ENCODE measurements at places on chromosomes 3 and 15. TPM values are rescaled to one million over a fixed set of nuclear protein-coding genes. Genes with fewer than 3 reads are reported as not detected.

- DNase-seq = no peak
Measured at GRCh38 chr15:72154316-72154715, 36.1 kb downstream of the SENP8 start.

GRCh38 chr3:58398669-58399333 is 34.8 kb downstream of the PDHB start:
- DNase-seq = no peak

- no peak for DNase-seq
Measured at GRCh38 chr3:169348929-169349621, 314.4 kb downstream of the MECOM start.

GRCh38 chr3:197508051-197508451 is 47.7 kb downstream of the BDH1 start:
- no peak for DNase-seq

DNA sequence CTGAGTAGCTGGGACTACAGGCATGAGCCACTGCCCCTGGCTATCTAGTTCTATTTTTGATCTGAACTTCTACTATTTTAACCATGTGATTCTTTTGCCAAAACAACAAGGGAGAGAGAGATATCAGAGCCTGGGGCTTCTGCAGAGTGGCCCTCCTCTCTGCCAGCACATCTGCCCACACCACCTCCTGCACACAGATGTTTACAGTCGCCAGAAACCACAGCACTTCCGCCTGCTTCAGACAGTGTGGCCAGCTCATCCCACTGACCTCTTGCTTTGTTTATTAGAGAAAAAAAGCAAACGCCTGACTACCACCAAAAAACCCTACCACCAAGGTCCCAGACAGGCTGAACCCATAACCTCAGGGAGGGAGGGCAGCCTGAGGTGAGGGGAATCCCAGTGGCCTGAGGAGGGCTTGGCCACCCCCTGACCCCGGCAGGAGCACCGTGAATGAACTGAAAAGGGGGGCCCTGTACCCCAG is 85.9 kb upstream of the ABHD2 start:
- DNase-seq = no peak

DNA sequence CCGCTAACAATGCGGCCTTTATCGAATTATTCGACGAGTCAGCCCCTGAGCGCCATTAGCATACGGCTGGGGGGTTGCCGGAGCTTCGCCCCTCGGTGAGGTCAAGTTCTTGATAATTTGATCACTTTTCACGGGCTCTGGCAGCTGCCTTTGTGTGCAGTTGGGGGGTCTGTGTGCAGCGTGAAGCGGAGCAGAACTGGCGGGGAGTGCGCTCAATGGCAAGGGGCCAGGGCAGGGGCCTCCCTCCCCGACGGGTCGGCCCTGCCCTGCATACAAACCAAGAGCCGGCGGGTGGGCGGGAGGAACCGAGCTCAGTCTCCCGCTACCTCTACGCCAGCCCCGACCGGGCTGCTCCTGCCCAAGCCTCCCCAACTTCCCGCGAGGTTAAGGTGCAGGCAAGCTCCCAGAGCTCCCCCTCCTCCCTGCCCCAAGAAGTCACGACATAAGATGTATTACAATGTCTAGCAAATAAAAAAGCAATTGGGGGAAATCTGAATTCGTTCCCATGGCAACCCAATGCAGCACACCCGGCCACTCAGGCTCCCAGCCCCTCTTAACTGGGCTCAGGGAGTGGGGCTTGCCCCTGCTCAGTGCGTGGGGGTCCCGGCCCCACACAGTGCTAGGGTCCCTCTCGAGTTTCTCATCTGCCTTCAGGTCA is 34.1 kb upstream of the POLG start:
- no peak for DNase-seq

GRCh38 chr3:131387796-131388489 is 6.4 kb downstream of the NUDT16 start:
- no peak for DNase-seq

GRCh38 chr15:69302929-69303328 is 4.2 kb downstream of the PAQR5 start:
- DNase-seq = no peak

- DNase-seq = no peak
Measured at GRCh38 chr3:96416549-96417255, 397.7 kb upstream of the EPHA6 start.

DNA sequence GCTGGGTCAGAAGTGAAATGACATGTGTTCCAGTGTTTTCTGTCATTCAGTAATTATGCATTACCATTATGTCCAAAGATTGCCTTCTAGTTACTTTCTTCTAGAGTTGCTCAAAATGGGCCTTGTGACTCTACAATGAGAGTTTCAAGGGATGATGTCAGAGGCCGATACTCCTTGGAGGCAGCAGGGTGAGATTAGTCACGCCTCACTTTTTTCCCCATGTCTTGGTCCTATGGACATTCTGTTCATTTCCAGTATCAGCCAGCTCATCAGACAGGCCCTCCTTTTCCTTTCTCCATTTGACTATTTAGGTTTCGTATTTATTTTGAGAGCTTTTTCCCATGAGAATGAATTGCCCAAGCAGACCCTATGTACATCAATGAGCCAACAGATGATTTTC is 17.5 kb downstream of the VGLL3 start:
- DNase-seq = no peak

- DNase-seq = no peak
Measured at GRCh38 chr3:47370887-47371697, 9.7 kb upstream of the PTPN23 start.

GRCh38 chr3:129295286-129295685 is 16.6 kb downstream of the HMCES start:
- no peak for DNase-seq

DNA sequence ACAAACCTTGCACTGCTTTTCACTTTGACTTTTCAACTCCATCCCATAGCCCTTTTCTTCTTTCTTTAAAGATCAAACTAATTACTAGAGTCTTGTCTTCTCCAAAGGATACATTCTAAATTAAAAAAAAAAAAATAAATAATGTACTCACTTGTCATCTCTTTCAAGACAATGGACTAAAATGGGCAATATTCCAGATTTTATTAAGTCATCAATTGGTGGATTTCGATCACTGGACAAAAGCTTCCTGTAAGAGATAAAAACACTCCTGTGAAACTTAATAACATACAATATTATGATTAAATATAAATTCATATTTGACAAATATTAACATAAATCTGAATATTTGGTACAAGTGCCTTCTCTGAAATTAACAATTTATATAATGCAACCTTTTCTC is 34.1 kb downstream of the KPNA4 start:
- DNase-seq = no peak

- DNase-seq = no peak
Measured at GRCh38 chr15:48553559-48553958, 92.0 kb downstream of the FBN1 start.

DNA sequence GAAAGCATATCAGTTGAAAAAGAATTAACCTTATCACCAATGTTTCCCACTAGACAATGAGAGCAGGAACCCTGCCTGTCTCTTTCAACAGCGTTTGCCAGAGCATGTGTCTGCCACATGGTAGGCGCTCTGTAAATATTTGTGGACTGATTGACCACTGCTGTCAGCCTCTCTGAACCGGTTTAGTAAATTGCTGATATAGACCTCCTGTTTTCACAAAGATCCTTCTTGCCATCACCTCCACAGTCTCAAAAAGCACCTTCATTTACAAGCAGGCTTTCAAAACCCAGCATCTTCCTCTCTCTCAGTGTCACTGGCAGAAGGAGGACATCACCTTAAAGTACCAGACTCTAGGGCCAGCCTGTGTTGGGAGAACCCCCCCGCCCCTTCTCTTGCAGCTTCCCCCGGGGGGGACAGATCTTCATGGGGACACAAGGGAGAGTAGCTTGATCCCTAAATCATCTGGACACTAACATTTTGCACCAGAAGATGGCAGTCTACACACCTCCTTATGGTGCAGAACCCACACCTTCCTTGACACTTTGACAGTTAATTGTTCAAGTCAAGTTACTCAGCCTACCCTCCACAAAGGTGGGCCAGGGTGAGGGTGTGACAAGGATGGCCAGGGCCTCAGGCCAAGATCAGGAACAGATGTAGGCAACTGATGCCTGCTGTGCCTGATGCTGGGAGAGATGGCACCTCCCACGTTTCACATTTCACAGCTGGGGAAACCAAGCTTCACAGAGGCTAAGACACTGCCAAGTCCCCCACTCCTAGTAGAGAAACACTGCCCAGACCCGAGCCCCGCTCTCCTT is 37.8 kb upstream of the USP3 start:
- peak; percentile 55 for DNase-seq

- no peak for DNase-seq
Measured at GRCh38 chr3:123816673-123817207, 67.4 kb downstream of the MYLK start.

GRCh38 chr3:171778493-171778892 is 31.8 kb downstream of the PLD1 start:
- no peak for DNase-seq

GRCh38 chr15:31377030-31377429 is 50.4 kb downstream of the KLF13 start:
- DNase-seq = no peak

GRCh38 chr3:126859415-126860246 is 123.3 kb upstream of the PLXNA1 start:
- no peak for DNase-seq

- DNase-seq = no peak
Measured at GRCh38 chr3:149374793-149375500, 2.5 kb downstream of the TM4SF1 start.

DNA sequence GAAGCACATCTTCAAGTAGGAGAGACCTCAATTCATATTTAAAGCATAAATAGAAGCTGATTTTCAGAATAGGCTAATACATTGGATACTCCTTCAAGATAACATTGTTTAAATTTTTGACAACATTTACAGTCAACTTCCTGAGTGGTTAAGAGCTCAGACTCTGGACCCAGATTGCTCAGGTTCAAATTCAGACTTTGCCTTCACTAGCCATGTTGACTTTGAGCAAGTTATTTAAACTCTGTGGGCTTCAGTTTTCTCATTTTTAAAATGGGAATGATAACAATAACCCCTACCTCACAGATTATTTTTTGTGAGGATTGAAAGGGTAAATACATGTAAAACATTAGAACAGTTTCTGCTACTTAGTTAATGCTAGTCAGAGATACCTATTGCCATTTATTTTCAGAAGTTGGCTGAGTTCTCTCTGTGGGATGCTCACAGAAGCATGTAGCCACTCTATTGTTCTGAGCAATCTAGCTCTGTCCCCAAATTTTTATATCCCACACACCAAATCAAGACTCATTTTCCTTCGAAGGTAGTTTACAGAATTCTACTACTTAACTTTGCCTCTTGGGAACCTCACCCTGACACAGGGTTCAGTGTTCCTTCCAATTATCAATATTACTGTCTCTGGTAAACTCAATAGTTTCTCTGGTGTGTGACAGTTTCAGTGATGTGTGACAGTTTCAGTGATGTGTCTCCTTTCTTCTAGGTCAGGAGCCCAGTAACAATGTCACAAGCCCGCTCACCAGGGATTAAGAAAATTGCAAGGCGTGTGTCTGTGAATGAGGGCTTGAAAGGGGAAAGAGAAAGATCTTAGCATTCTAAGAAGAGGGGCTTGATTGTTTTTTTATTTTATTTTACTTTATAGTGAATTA is 79.4 kb upstream of the OSTN start:
- DNase-seq = no peak

The CDHR4 gene
- 1.6 TPM for total RNA-seq

The CACNA1D gene
- 13.0 TPM for total RNA-seq

The CSPG5 gene
- total RNA-seq = 0.67 TPM

The PYGO1 gene
- total RNA-seq = 15.1 TPM

The NRG4 gene
- 0.27 TPM for total RNA-seq

The CNTN6 gene
- 0.67 TPM for total RNA-seq

The ARGFX gene
- total RNA-seq = not detected

The TMEM207 gene
- total RNA-seq = not detected

The TRPM7 gene
- total RNA-seq = 57.8 TPM

The C3orf85 gene
- total RNA-seq = not detected

Data from sciatic nerve (tissue), 2 donors.